ENCODE measurements at places on chromosomes 6 and 20. TPM values are rescaled to one million over a fixed set of nuclear protein-coding genes. Genes with fewer than 3 reads are reported as not detected.

GRCh38 chr6:154594496-154595198 lies 84.2 kb upstream of the CNKSR3 start:
- H3K36me3 ChIP-seq = no peaks in the 10 kb centered on the region
- H3K4me1 ChIP-seq = no peaks in the 10 kb centered on the region
- H3K27ac ChIP-seq = no peak overlapping the region

DNA sequence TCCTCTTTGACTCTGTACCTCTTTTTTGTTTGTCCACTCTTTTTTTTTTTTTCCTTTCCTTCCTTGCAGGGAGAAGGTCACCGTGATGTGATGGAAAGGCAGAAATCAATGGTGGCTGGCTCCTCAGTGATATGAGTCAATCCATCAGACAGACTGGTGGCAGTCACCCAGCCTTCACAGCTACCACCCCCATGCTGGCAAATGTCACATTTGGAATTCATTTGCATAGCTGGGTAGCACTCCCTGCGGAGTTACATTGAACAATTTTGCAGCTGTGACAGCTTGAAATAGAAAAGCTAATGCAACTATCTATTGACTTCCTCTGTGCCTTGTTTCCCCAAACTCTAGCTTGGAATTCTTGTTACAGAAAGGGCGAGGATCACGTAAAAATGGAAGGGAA lies 668.4 kb downstream of the C6orf118 start:
- no peaks in the 10 kb centered on the region for H3K36me3 ChIP-seq
- DNase-seq = no peak

DNA sequence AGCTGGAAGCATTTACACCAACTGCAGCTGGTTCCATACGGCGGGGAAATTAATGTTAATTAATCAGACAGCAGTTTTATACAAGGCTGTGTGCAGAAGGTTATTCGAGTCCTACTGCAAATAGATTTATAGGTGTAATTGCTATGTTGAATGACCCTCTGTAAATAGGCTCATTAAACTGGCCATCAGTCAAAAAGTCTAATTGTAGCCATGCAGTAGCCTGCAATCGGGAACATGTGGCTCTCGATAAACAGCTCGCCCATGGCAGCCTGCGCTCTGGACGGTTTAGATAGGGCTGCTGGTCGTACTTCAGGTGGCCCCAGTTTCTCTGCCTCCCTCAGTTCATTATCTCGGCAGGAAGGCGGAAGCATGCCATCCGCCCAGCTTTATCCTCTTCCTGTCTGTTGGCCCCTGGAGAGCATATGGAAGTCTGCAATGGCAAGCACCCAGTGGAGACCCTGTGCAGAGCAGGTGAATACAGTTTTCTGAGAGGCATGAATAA lies 143.2 kb downstream of the MBOAT1 start:
- no peaks in the 10 kb centered on the region for H3K27me3 ChIP-seq
- no peak for DNase-seq
- H3K27ac ChIP-seq = no peak overlapping the region
- H3K4me1 ChIP-seq = no peaks in the 10 kb centered on the region

- H3K36me3 ChIP-seq = no peaks in the 10 kb centered on the region
- DNase-seq = no peak
- H3K27me3 ChIP-seq = no peaks in the 10 kb centered on the region
- no peak overlapping the region for H3K4me3 ChIP-seq
- no peak overlapping the region for H3K27ac ChIP-seq
Measured at GRCh38 chr6:165543781-165544180, 119.3 kb downstream of the PDE10A start.

DNA sequence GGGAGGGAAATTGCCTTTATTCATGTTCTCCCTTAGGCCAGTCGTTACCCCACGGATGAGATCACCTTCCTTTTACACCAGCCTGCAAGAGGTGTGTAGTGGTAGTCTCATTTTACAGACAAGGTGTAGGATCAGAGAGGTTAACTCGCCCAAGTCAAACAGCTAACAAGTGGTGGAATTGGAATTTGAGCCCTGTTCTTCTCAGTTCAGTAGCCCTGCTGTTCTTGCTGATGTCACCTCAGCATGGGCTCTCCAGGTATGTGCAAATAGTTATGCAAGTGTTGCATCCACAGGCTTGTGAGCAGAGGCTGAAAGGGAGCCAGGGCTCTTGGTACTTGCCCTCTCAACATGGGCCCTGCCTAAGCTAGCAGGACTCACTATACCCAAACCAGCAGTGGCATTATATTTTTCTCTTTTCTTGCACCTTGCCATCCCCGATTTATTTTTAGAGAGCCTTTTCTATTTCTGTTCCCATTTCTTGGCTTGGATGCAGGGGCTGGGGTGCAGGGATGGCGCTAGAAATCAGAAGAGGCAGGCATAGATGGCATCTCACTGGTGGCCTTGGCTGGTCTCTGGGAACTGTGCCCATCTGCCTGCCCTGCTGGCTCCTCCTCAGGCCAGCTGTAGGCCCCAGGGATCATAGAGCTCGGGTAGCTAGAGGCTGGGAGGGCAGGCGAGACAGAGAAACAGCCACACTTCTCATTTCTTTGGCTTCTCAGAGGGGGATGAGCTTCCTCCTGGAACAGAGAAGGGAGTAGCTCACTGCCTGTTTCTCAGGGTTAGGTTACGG lies 18.2 kb downstream of the PPARD start:
- no peak overlapping the region for H3K4me3 ChIP-seq
- H3K4me1 ChIP-seq = peaks cover 15% of the 10 kb centered on the region
- H3K27ac ChIP-seq = no peak overlapping the region

- no peak for DNase-seq
- H3K36me3 ChIP-seq = peaks cover 7% of the 10 kb centered on the region
- no peak overlapping the region for H3K27ac ChIP-seq
- H3K4me3 ChIP-seq = no peak overlapping the region
- H3K27me3 ChIP-seq = no peaks in the 10 kb centered on the region
- H3K4me1 ChIP-seq = no peaks in the 10 kb centered on the region
Measured at GRCh38 chr6:18464176-18464575, 77.0 kb downstream of the RNF144B start.

DNA sequence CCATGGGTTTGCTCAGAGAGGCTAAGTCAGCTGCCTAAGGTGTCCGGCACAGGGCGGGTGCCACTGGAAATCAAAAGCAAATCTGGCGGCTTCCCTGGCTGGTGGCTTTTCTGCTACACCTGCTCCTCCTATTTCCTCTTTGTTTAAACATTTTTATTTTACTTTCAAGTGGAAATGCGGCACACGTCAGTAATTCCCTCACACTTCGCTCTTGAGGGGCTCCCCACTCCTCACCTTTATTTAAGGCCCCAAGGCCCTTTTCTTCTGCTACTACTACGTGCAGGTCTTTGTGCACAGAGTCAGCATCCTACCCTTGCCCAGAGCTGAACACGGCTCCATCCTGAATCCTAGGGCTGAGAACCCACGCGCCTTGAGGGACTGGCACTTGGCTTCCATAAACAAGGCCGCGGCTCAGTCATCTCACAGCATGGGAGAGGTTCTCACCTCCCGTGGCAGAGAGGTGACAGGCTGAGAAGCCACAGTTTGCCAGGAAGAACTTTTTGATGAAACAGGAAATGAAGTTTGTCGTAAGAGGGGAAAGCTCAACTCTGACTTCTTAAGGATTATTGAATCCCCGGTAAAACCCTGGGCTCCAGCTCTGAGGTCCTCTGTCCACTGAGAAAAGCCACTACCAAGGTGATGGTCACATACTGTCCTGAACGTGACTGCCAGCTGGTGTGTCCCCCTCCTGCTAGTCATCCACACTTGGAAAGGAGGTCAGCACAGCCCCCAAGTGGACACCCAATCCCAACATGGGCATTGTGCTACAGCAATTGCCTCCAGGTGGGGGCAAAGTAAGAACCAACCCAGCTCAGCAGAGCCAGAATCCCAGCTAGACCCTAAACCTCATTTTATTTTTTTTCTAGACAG lies 48.0 kb downstream of the NFATC2 start:
- H3K36me3 ChIP-seq = no peaks in the 10 kb centered on the region
- no peak for DNase-seq
- H3K27ac ChIP-seq = no peak overlapping the region
- H3K27me3 ChIP-seq = no peaks in the 10 kb centered on the region

GRCh38 chr20:1700990-1701389 lies 43.4 kb upstream of the SIRPG start:
- H3K27me3 ChIP-seq = no peaks in the 10 kb centered on the region
- H3K27ac ChIP-seq = no peak overlapping the region
- no peak overlapping the region for H3K4me3 ChIP-seq
- no peaks in the 10 kb centered on the region for H3K36me3 ChIP-seq
- H3K4me1 ChIP-seq = no peaks in the 10 kb centered on the region

The TLDC2 gene
- not detected for total RNA-seq

The TNNC2 gene
- total RNA-seq = 1.1 TPM

The LY6G6D gene
- total RNA-seq = not detected

Measured in esophagus squamous epithelium (tissue), 5 donors.